ENCODE measurements at places on chromosomes 2 and 18.
A peak's percentile ranks its signal among the peaks of the same experiment; 100 is the strongest.

GRCh38 chr2:157233506-157233905 lies 24.0 kb upstream of the GALNT5 start:
- DNase-seq = peak; percentile 84

DNA sequence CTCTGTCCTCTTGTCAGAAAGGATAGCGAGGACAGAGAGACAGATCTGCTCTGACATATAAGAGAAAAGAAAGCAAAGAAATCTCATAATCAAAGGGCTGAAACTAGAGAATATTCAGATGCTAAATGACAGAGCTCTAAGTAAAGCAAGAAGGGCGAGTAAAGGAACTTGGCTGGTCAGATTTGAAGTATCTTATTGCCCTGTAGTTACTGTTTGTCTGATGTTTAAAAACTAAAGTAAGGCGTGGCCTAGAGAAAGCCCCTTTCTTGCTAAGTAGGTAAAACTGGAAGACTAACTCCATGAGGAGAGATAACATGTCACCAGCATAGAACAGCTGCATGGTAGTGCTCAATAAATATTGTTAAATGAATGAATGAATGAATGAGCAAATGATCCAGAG lies 70.0 kb downstream of the CRACDL start:
- DNase-seq = no peak

GRCh38 chr18:63903851-63904570 lies 3.7 kb upstream of the SERPINB10 start:
- no peak for DNase-seq

GRCh38 chr2:128736046-128736688 lies 417.5 kb upstream of the HS6ST1 start:
- no peak for DNase-seq

GRCh38 chr2:62215306-62216064 lies 19.6 kb downstream of the B3GNT2 start:
- DNase-seq = no peak

- no peak for DNase-seq
Observed at GRCh38 chr2:2689306-2689705, 358.2 kb upstream of the MYT1L start.

GRCh38 chr2:17068021-17068420 lies 402.4 kb upstream of the CYRIA start:
- DNase-seq = no peak

DNA sequence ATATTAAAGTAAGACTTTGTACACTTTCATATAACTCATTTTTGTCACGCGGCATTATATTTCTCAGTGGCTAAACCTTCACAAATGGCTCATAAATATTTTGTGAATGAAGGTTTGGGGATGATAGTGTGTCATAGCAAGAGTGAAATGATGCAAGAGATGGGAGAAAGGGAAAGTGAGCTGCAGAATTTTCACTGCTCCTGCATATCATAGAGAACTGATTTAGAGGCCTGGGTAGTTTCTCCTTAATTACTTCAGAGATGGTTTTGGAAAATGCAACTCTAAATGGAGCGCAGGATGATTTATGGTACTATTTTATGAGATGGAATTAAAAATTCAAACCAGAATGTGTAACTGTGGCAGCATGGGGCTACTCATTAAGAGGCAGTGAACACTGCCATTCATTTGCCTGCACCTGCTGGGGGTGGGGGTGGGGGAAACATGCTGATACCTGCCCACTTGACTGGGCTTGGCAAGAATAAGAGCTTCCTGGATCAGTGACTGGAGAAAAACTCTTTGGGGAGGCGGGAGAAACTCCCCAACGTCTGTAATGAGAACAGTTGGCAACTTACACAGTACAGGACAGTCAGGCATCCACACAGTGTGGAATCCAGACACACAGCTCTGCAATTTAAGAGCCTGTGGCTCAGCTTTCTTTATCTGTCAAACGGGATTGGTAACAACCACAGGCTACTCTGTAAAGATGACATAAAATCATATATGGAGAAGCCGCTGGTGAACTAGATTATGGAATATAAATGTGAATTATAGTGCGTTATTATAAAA lies 941.9 kb downstream of the SLC4A3 start:
- no peak for DNase-seq

- no peak for DNase-seq
Observed at GRCh38 chr2:21332993-21333625, 209.3 kb downstream of the TDRD15 start.

- DNase-seq = no peak
Observed at GRCh38 chr2:139600166-139600565, 820.0 kb upstream of the NXPH2 start.

GRCh38 chr18:58733866-58734265 lies 62.6 kb downstream of the MALT1 start:
- DNase-seq = no peak

- no peak for DNase-seq
Observed at GRCh38 chr2:42937171-42937875, 144.9 kb upstream of the HAAO start.
